ENCODE measurements at places on chromosomes 6 and 20.
A peak's percentile ranks its signal among the peaks of the same experiment; 100 is the strongest.

- no peak for DNase-seq
Measured at GRCh38 chr20:5933802-5934436, 16.4 kb downstream of the TRMT6 start.

DNA sequence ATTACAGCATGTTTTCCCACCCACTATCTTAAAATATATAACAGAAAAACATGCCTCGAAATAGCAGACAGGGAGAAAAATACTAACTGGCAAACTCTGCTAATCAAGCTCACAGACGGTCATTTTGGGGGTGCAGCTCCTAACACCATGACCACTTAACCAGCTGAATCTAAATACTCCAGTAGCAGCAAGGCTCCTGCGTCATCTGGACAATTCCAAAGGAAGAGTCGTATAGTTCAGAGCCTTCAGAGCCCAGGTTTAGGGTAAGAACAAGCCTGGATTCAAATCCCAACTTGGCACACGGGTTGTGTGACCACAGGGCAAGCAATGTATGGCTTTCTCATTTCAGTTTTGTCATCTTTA, 81.3 kb upstream of the COL21A1 start:
- DNase-seq, result no peak

DNA sequence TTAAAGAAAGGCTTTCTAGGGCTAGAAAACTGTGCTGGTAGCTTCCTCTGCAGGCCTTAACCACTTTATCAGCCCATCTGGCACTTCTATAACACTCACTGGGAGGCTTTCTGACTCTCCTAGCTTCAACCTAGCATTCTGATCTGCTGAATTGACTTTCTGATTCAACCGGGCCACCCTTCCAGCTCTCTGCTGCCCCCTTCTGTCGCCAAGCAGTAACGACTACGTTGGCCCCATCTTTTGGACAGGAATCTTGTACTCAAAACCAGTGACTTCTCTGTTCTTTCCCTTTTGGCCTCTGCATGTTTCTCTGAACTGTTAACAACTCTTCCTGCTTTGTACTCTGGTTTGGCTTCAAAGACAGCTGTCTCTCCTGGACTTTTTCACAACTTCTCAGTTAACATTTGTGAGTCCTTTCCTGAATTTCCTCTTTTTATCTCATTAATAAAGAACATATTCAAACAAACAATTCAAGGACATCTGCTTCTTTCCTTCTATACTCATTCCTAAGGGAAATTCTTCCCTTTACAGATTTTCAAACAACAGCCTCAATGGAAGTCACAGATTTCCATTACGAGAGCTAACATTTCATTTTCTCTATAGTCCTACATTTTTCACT, 43.9 kb upstream of the FAM135A start:
- DNase-seq, result peak; percentile 46

GRCh38 chr6:168292826-168293225, 26.8 kb downstream of the DACT2 start:
- no peak for DNase-seq

DNA sequence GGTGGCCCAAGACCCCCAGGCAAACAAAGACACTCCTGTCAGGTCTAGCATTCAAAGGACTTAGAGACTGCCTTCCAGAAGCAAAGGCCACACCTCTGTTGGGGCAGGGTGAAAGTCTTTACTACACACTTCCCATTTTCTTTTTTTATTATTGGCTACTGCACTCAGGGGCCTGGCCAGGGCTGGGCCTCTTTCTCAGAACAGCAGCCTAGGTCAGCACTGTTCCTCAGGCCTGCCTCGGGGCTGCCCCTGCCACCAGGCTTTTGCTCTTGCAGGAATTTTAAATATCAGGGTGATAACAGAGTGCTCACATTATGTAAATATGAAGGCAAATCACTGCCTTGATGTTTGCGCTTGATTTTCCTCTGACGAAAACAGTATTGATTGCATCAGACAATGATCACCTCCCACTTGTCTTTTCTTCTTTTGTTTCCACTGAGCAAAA, 18.5 kb downstream of the GSTA4 start:
- no peak for DNase-seq

DNA sequence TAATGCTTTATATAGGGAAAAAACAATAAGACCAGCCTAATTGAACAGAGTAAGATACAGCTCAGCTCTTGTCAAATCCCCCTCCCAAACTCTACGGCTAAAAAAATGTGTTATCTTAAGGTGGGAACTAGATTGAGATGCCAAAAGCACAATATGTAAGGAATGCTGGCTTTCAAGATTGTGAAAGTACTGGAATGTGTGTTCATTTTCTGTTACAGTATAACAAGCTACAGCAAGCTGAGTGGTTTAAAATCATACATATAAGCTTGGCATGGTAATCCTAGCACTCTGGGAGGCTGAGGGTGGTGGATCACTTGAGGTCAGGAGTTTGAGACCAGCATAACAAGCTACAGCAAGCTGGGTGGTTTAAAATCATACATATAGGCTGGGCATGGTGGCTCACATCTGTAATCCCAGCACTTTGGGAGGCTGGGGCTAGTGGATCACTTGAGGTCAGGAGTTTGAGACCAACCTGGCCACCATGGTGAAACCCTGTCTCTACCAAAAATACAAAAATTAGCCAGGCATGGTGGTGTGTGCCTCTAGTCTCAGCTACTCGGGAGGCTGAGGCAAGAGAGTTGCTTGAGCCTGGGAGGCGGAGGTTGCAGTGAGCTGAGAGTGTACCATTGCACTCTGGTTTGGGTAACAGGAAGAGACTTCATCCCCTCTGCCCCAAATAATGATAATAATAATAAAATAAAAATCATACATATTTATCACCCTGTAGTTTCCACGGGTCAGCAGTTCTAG, 297.7 kb downstream of the DOK5 start:
- peak; percentile 0 for DNase-seq

DNA sequence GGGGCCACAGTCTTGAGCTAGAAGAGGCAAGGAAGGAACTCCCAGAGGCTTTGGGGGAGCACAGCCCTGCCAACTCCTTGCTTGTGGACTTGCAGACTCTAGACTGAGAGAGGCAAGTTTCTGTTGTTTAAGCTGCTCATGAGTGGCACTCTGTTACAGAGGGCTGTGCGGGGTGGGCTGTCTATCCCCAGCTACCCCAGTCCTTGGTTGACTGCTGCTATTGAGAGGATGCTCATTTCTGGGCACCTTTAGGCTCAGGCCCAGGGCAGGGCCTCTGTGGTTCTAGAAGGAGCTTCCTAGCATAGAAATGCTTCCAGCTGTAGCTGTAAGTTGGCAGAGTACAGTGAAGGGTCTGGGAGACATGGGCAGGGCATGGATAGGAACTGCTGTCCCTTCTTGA, 151.3 kb upstream of the GGTLC1 start:
- no peak for DNase-seq

DNA sequence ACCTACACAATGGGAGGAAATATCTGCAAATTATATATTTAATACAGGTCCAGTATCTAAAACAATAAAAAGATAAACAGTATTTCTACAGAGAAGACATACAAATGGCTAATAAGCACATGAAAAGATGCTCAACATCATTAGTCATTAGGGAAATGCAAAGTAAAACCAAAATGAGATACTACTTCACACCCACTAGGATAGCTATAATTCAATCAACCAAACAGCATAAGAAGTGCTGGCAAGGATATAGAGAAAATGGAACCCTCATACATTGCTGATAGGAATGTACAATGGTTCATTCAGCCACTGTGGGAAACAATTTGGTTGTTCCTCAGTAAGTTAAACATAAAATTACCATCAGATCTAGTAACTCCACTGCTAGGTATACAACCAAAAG, 48.7 kb downstream of the NUDT3 start:
- no peak for DNase-seq

Data from foreskin melanocyte (primary cell).